Right hindlimb (tissue), 1 donor: ENCODE measurements at places on chromosomes 6 and 20.
A peak's percentile ranks its signal among the peaks of the same experiment; 100 is the strongest.

DNA sequence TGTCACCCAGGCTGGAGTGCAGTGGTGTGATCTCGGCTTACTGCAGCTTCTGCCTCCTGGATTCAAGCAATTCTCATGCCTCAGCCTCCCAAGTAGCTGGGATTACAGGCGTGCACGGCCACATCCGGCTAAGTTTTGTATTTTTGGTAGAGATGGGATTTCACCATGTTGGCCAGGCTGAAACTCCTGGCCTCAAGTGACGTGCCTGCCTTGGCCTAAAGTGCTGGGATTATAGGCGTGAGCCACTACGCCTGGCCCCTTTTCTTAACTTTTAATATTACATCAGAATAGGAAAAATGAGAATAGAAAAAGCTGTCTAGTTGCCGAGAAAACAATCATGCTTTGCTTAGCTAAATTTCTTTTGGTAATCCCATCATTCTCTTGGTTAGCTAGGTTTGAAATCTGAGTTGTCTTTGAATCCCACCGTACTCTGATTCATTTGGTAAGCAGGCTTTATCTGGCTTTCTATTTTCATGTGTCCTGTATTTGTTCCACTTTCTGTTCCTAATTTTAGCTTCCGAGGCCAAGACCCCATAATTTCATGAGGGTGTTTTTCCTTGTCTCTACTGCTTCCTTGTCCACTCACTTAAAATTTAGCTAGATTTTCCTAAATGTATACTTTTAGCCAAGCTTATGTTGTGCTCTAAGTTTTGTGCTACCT, 83.5 kb downstream of the NCOA3 start:
- no peak for DNase-seq

DNA sequence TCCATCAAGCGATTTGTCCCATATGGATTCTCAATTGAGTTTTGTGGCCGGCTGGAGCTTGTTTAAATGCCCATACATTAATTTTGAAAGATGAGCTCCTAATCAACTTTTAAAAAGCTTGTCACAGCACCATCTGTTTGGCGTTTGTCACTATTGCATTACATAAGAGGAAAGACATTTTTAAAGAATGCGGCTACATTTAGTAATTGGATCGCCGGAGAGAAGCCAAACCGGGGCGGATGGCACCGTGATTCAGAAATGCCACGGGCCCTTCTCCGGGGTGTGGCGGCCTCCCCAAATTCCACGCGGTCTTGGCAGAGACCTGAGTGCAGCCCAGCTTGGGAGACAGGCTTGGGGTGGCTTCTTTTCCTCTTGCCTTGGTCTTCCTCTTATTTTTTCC, 67.7 kb upstream of the ZNFX1 start:
- DNase-seq = peak; percentile 79

DNA sequence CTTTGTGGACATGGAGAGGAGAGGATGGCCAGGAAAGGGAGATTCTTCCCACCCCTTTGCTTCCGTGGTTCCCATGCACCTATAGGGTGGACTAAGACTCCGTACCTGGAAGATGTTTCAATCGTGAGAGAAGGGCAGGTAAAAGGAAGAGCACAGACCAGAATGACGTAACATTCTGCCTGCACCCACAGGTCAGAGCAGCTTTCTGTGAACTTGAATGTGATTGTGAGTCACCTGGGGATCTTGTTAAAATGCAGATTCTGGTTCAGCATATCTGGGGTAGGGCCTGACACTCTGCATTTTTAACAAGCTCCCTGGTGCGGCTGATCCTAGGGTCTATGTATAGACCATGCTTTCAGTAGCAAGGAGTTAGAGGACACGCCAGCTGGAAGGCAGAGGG, 164.1 kb upstream of the SGK1 start:
- no peak for DNase-seq

GRCh38 chr20:43539975-43540672, 18.7 kb upstream of the SGK2 start:
- no peak for DNase-seq

GRCh38 chr6:14665827-14666724, 548.5 kb downstream of the CD83 start:
- no peak for DNase-seq

GRCh38 chr6:152277826-152278329, 359.3 kb downstream of the SYNE1 start:
- peak; percentile 31 for DNase-seq
